ENCODE measurements at places on chromosomes 13 and 19.

GRCh38 chr13:102913914-102914313 lies 68.1 kb downstream of the ERCC5 start:
- DNase-seq = no peak

DNA sequence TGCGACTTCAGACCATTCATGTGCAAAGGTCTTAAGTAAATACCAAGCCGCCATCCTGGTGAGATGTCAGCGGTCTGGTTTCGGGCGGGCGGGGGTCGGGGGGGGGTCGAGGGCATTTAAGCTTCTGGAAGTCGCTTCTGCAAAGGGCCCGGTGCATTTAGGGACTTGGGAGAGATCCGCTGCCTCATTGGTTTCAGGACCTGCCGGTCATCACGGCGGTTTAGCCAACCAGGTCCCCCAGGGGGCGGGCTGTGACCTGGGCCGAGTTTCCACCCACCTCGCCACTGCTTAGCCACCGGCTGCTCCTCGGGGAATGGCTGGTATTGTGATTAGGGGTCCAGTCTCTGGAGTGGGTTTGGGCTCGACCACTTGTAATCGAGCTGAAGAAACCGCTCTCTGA lies 7.8 kb downstream of the ANKLE1 start:
- peak; percentile 3 for DNase-seq

- DNase-seq = no peak
Observed at GRCh38 chr13:66322193-66322740, 907.9 kb downstream of the PCDH9 start.

DNA sequence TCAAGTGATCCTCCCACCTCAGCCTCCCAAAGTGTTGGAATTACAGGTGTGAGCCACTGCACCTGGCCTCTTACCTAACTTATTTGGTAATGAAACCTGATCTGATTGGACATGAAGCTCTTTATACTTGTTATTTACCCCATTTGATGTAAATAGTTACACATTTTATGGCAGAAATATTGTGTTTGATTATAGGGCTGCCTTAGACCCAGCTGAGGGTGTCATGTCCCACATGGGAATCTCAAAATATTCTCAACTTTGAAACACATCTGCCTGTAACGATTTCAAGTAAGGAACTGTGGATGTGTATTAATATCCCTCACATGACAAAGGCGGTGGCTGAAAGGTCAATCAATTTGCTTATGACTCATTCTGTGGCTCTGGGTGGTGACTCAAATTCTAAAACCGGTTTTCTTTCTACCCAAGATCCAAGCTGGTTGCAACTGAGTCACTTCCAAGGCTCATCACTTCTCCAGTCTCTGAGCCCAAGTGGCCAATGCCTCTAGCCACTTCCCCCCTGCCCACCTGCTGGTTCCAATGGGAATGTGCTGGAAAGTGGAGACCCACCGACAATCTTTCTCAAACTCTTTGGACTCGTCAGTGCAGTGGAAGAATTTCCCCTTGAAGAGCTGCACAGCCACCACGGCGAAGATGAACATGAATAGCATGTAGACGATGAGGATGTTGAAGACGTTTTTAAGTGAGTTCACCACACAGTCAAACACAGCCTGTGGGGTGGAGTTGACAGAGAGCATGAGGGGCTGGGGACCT lies 110.9 kb downstream of the IER2 start:
- DNase-seq = no peak

GRCh38 chr19:18156268-18156667 lies 3.3 kb downstream of the PIK3R2 start:
- DNase-seq = no peak

DNA sequence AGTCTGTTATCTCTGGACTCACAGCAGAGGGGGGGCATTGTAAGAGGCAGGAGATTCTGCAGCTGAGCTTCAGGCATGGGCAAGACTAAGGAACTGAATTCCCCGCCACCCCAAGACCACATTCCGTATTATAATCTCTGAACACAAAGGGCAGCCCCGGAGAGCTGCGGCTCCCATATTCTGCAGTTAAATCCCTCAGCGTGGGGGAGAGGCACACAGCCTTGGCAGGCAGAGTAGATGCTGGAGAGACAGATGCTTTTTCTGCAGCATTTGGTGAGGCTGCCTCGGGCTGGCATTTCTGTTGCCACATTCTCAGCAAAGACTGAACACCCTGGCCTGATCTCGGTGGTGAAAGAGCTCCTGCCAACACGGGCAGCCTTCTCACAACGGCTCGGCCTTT lies 12.9 kb downstream of the CHAF1A start:
- DNase-seq = no peak

- DNase-seq = no peak
Observed at GRCh38 chr13:27631665-27632064, 10.0 kb downstream of the POLR1D start.

DNA sequence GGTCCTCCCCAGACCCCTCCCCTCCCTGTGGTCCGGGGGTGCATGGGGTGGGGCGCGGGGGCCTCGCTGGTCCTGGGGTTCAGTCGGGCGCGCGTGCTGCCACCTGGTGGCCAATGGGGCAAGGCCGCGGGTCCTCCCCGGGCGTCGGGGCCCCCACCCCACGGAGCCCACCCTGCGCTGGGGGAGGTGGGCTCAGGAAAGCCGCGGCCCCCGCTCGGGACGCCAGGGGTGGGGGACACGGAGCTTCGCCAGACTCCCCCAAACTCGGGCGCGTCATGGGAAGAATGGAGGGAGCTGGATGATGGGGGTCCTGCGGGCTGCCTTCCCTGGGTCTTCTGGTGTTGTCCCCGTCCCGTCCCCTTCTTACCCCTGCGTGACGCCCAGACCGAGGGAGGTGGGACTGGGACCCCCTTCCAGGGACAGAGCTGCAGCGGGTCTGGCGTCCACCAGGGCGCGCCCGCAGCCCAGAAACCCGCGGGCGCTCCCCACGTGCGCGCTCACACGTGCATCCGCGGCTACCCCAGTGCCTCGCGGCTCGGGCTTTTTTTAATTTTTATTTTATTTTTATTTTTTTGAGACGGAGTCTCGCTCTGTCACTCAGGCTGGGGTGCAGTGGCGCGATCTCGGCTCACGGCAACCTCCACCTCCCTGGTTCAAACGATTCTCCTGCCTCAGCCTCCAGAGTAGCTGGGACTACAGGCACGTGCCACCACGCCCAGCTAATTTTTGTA lies 19.8 kb upstream of the TCF3 start:
- no peak for DNase-seq

DNA sequence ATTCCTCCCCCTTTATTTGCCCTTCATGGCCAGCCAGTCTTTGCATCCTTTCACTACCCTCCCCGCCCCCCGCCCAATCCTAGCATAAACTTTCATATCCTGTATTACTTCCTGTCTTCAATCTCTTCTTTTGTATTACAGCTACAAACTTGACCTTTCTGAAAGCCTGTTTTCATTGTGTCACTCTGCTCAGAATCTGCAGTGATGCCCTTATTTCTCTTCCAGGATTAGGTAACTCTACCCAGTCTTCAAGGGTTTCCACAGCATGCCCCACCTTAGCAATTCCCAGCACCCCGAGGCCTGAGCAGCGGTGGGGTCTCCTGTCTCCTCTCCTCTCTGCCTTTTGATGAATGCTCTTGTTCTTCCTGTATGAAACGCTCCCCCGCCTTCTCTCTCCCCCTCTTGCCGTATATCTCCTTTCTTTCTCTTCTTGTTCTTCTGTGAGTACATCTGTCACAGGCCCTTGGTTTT lies 145.6 kb downstream of the SHISA2 start:
- no peak for DNase-seq

GRCh38 chr13:23462815-23463559 lies 29.5 kb upstream of the SACS start:
- DNase-seq = no peak

GRCh38 chr13:32098272-32098671 lies 66.7 kb downstream of the FRY start:
- DNase-seq = peak; percentile 17

DNA sequence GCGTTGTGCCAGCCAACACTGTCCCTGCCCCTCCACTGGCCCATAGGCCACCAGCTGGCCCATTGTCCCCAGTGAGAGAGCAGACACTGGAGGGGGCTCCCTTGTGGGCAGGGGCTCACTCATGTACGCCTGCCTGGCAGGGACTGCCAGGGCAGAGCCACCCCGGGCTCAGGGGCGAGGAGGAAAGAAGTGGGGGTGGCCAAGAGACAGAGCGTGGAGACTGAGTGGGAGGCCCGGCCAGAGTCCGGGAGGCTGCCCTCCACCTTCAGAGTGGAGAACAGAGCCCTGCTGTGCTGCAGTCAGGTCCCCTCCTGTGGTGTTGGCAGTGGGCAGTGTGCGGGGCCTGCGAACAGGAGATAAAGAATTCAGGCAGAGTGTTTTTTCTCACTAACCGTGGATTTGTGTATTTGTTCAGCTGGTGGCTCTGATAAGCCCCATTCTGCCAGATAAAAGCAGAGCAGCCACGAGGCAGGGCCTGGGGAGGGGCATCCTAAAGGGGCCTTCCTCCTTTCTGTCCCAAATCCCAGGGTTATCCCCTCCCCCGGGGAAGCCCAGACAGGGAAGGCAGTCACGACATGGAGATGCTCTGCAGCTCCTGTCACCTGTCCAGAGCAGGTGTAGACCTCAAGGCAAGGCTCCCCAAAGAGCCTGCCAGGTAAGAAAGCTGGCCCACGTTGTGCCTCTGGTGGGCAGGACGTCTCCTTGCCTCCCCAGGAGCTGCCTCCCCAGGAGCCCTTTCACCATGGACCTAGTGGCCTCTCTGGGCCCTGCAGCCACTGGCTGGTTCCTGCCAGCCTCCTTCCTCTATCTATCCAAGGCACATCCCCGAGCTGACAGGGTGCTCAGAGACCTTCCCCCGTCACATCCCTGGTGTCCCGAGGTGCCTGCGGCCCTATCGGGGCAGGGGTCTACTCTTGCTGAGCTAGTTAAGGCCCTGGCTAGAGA lies 33.0 kb downstream of the LYL1 start:
- no peak for DNase-seq

DNA sequence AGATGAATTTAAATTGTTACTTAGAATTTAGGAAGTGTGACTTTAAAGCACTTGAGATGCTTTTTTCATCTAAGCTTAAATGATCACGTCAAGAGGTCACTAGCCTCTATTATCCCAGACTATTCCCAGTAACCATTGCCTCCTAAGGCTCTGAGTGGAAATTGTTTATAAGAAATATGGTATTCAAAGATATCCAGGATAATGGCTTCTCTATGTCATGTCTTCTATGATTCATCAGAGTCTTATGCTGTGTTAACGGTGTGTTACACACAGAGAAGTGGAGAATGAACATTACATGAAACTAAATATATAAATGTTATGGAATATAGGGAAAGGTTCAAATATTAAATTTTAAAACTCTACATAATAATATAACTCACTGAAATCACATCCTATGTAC lies 79.8 kb upstream of the NBEA start:
- no peak for DNase-seq

GRCh38 chr19:55091955-55092354 lies 16.3 kb downstream of the EPS8L1 start:
- DNase-seq = no peak

GRCh38 chr19:10291554-10292205 lies 1.9 kb downstream of the ICAM5 start:
- no peak for DNase-seq

DNA sequence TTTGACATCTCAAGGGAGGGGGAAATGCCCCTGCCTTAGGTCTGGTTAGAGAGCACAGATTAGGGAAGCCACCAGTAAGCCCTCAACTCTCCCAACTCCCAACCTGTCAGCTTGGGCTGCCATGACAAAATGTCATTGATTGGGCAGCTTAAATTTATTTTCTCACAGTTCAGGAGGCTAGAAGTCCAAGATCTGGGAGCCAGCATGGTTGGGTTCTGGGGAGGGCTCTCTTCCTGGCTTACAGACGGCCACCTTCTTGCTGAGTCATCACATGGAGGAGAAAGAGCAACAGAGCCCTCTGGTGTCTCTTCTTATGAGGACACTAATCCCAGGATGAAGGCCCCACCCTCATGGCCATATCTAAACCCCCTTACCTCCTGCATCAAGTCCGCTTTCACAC lies 24.2 kb downstream of the C19orf12 start:
- DNase-seq = no peak
